ENCODE measurements at places on chromosomes 7 and 10. TPM values are rescaled to one million over a fixed set of nuclear protein-coding genes. Genes with fewer than 3 reads are reported as not detected.

Gene ICA1
- 24.5 TPM for polyA plus RNA-seq

Gene VPS41
- polyA plus RNA-seq, result 66.5 TPM

DNA sequence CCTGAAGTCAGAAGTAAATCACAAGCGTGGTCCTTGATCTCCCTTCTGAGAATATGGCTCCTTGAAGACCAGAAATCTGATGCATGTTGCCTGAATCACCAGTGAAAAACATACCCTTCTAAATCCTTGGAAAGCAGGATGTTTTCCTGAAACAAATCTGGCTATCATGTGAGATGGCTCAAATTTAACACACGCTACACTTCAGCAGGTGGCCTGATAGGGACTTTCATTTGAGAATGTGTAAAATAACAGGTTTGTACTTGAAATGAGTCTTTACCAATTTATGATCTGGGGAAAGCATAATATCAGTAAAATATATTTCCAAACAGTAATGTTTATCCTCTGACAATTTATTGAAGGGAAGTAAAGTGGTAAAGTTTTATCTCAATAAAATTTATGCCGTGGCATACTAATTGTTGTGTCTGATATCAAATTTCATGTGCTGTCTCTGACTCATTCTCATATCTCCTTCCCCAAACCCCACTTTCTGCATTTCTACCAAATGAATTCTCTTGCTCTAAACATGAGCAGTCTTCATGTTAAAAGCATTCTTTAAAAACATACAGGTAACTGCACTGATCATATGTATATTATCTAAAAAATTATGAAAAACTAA is 17.4 kb downstream of the CYP3A4 start:
- DNase-seq, result no peak

GRCh38 chr7:159022238-159022993 is 122.3 kb downstream of the VIPR2 start:
- DNase-seq, result no peak

DNA sequence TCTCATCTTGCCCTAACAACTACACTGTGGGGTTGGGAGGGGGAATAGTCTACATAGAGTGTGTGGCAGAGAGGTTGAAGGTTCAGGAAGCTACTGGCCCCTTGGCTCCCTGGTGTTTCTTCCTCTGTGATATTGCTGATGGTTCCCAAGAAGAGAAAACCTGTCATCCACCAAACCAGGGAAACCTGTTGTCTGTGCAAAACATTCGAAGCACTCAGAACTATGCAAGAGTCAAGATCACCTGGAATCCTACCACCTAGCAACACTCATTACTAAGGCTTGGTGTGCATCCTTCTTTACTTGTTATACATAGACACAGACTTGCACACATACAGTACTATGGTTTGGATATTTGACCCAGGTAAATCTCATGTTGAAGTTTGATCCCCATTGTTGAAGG is 46.5 kb upstream of the MKI67 start:
- DNase-seq, result no peak
